ENCODE measurements at places on chromosomes 4 and X.

DNA sequence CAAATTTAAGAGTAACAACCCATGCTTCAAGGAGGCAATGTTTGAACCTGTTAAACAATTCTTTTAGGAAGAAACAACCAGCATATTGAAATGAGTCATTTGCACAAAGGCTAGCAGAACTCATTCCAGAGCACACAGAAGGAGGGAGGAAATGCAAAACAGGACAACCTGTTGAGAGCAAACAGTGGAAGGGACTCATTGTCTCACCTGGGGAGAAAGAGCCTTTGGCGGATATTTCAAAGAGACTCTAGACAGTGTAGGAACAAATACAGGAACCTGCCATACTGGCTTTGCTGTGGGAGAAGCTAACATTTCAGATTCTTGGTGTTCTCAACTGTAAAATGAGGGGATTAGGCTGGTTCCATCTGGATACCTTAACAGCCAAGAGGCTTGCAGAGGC is 14.8 kb upstream of the RASGEF1B start:
- DNase-seq = no peak

DNA sequence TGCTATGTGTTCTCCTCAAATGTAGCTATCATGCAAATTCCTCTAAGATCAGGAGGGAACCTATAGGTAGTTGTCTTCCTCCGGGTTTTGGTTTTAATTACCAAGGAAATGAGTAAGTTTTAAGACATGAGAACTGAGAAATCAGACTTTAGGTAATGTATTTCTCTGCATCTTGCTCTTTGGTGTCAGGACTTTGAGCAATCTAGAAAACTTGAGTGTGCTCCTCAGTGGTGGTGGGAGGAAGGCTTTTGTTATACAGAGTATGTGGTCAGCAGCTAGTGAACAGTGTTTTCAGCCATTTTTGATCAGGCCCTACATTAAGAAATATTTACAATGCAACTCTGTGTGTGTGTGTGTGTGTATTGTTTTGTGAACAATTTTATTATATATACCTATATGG is 224.1 kb downstream of the KLHL13 start:
- DNase-seq = no peak

DNA sequence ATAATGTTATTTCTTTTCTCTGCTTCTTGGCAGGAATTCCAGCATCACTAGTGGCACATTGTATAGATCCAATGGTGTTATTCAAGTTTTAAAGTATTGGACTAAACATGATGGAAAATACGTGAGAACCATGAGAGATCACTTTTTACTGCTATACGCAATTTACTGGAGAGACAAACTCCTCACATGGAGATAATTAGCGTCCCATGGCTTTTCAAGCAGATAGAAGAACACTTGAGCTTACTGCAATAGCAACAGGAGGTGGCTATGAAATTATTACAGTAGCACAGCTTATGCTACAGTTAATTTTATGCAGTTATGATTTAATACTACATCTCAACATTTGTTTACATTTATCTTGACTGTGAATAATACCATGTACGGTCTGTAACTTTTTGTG is 11.9 kb upstream of the TMEM185A start:
- DNase-seq = no peak

- DNase-seq = peak; percentile 6
These were observed 19.7 kb upstream of the PRPS2 start for GRCh38 chrX:12771445-12772069.

- no peak for DNase-seq
These were observed 181.8 kb downstream of the HS6ST2 start for GRCh38 chrX:132776486-132777210.

DNA sequence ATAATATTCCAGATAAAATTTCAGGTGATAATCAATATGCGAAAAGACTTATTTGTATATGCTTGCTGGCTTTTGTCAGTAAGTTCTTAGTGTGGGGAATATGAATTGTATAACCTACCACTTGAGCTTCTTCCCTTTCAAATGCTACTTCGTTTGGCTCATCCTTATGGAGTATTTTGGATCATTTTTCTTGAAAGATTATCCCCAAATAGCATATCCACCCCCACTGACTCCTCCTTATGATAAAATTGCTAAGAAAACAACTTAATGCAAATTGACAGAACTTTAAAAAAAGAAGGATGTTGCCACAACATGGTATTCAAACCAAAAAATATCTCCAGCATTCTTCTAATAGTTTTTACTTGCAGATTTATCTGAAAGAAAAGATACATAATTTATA is 393.3 kb downstream of the PPP3CA start:
- peak; percentile 11 for DNase-seq

GRCh38 chr4:148021686-148022085 is 289.8 kb downstream of the ARHGAP10 start:
- no peak for DNase-seq

DNA sequence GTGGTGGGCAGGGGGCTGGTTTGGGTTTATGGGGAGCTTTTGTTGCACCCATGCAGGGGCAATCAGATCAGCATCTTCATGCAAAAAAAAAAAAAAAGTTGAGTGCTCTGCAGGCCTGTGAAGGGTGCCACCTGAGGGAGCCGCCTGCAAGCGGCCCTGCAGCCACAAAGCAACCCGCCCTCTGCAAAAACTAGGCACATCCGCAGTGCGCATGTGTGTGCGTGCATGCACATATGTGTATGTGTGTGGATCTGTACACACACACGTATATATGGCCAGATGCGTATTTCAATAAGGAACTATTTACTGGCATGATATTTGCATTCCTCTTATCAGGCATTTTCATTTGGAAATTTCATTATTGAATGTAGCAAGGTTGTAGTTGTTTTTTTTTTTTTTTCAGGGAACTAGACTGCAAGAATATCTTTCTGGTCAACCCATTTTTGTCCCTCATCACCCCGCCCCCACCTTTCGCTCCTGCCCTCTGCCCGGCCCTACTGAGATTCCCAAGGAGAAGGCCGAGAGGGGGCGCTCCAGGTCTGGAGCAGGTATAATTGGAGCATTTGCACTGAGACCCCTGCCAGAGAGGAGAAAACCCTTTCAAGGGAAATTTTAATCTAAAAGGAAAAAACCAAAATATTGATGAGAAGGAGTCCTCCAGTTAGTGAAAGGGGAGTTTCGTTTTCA is 18.1 kb downstream of the CCNQ start:
- DNase-seq = no peak

GRCh38 chrX:29662759-29663503 is 552.4 kb upstream of the MAGEB2 start:
- peak; percentile 69 for DNase-seq
